IPS-NIHi11 (cell line): ENCODE measurements at places on chromosomes 4 and X.
A peak's percentile ranks its signal among the peaks of the same experiment; 100 is the strongest.

DNA sequence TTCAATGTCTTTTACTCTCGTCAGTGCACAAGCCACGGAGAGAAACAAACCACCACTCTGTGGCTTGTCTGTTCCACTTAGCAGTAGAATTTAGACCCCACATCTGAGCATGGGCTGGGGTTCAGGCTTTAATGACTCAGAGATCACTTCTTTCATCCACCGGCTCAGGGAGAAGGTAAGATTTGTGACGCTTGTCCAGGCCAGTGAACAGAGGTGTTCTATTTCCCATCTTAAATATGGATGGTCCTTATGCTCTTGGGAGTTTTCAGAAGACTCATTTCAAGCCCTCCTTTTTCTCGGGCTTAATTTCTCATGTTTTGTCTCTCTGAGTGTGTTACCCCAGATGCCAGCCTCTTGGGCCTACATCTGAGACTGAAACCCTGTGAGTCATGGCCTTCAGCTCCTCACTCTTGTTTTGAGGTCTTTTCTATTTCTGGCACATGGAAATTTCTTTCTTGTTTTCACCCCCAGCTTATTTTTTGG is 127.4 kb upstream of the SFRP2 start:
- DNase-seq: no peak

DNA sequence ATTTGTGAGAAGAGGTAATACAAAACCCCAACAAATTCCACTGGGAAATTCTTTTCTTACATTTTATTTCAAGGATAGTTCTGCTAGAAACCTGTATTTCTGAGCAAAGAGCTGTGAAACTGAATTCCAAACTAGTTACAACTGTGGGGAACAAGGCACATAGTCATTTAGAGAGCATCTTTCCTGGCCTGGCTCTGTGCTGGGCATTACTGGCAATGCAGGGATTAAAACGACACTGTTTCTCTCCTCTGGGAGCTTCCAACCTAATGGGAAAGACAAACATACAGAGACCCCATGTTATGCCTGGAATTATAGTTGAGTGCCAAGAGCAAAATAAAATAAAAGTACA is 36.5 kb downstream of the SUPT20HL1 start:
- no peak for DNase-seq

GRCh38 chr4:95409127-95409526 is 139.6 kb downstream of the UNC5C start:
- no peak for DNase-seq

GRCh38 chr4:84740057-84740456 is 157.1 kb downstream of the CDS1 start:
- no peak for DNase-seq

GRCh38 chr4:84237008-84237407 is 262.1 kb downstream of the NKX6-1 start:
- no peak for DNase-seq

GRCh38 chrX:15366506-15367352 is 17.5 kb downstream of the VEGFD start:
- DNase-seq: no peak

GRCh38 chr4:54661169-54661568 is 3.4 kb downstream of the KIT start:
- no peak for DNase-seq

- DNase-seq: peak; percentile 40
Measured at GRCh38 chr4:24655971-24656370, 71.6 kb upstream of the DHX15 start.

DNA sequence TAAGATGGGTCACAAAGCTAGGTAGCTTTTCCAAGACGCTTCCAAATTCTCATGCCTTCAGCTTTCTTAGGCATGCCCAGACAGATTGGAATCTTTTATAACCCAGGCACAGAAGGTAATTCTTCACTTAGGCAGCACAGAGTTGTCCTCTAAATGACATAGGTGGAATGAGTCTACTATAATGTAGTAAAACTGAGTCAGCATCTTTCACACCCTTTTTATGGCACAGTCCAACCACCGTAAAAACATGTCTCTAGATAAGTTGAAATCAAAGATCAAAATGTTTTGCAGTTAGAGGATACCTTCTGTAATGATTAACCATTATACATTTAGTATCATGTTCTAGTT is 128.4 kb upstream of the FAT1 start:
- DNase-seq: no peak

GRCh38 chrX:49040376-49040955 is 2.7 kb downstream of the TFE3 start:
- no peak for DNase-seq

- DNase-seq: no peak
Measured at GRCh38 chr4:106264331-106264728, 51.7 kb downstream of the TBCK start.

DNA sequence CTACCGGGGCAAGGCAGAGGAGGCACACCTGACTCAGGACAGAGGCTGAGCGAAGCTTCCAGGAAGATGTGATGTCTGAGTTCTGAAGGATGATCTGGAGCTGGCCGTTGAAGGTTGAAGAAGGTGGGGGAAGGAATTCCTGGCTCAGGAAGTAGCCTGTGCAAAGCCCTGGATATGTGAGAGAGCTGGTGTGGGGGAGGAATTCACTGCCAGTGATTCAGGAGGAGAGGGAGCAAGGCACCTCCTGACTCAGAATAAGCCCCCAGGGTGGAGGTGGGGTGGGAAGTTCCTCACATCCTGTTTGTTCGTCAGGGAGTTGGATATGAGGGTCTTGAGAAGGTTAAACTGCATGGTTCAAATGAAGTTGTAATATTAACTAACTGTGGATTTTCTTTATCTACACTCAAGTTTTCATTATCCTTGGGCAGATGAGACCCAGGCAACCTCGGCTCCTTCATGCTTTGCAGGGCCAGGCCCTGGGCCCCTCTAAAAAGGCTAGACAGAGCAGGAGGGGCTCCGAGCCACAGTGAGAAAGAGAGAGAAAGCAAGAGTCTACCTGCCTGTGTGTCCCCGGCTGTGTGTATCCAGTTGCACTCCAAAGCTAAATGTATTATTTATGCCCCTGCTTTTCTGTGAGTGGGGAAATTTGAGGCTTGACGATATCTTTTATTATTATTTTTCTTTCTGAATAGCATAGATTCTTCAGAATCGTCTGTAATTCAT is 7.1 kb downstream of the NHSL2 start:
- peak; percentile 30 for DNase-seq

DNA sequence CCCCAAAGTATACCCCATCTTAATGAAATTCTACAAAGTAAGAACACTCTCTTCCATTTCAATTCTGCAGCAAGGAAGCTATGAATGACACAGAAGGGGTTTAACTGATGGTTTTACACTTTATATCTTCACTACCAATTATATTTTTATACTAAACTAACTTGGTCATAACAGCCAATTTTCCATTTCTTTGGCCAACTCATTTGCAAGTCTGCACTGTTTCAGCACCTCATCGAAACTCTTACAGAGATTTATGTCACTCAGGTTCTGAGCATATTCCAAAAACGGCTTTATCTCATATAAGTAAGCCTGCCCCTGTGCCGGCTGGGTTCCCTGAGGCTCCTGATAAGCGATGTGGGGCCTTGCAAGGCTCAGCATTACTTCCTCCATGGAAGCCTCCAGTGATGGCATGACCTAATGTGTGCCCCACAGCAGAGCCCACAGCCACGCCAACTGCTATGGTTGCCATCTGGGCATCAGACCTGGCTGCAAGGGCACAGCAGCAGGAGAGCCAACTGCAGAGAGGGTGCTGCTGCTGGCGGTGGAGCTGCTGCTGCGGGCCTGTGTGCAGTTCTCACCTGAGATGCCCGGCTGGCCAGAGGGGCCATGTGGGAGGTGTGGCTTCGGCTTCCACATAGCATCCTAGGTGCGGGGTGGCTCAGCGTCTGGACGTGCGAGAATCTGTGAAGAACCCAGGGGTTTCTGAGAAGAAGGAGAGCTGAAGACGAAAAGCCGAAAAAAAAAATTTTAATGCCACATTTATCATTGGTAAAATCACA is 13.4 kb upstream of the IBSP start:
- DNase-seq: no peak

DNA sequence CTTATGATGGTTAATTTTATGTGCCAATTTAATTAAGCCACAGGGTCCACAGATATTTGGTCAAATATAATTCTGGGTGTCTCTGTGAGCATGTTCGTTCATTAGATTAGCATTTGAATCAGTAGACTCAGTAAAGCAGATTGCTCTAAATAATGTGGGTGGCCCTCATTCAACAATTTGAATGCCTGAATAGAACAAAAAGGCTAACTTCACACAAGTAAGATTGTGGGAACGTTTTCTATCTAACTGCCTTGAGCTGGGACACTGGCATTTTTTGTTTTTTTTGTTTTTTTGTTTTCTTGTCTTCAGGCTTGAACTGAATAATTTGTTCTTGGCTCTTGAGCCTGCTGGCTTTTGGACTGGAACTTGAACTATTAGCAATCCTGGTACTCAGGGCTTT is 292.4 kb upstream of the SPANXN4 start:
- DNase-seq: no peak

GRCh38 chr4:52863324-52863723 is 1.2 kb downstream of the RASL11B start:
- DNase-seq: no peak

DNA sequence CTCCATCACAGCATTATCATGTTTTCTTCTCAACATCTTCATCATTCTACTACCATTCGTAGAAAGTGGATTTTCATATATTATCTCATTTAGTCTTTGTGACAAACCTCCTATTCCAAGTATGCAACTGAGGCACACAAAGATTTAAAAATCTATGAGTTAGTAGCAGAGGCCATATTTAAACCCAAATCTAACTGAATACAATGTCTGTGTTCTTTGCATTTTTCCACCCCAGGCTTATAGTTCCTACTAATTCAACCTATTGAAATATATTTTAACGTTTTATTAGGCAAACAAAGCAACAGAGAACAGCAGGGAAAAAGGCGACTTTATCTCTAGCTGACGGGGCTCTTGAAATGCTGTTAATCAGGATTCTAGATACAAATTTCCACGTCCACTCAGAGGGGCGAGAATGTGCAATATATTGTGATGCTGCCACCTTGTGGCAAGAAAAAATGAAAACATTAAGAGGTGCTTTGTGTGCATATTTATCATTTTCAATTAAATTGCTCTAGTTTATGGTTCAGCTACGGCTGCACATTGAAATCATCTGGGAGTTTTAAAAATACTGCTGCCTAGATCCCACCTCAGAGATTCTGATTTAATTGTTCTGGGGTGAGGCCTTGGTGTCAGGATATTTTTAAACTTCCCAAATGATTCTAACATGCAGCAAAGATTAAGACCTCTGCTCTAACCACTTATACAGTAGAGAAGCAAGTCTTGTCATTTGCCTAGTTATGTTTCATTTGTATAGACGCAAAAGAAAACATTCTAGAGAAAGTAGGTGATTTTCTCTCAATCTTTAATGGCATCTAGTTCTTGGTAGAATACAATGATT is 315.9 kb downstream of the MAPK10 start:
- DNase-seq: peak; percentile 19

DNA sequence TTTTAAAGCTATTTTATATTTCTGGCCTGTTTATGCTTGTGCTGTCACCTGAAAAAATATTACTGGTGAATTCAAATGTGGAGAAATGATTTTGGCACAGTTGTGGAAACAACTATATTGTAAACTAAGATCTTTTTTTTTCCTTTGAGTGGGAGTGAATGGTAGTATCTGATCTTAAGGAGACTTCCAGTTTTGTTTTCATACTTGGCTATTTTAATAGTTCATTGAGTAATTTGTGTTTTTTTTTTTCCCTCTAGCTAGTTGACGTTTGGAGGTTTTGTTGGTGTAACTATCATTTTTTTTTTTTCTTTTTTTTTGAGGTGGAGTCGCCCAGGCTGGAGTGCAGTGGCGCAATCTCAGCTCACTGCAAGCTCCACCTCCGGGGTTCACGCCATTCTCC is 10.5 kb downstream of the STAG2 start:
- no peak for DNase-seq

DNA sequence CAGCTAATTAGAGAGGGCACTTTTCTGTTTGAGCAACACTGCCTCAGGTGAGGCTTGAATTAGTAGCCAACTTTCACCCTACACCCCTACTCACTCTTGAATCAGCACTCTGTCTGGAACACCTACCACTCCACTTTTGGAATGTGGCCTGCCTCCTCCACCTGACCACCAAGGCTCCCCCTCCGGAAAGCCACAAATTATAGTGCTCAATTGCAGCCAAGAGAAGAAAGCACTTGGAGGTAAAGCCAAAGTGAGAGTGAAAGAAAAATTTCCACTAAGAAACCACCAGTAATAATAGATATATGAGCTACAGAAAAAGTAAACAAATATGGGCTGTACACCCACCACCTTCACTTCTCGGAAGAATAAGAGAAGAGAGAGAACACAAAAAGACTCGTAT is 41.1 kb downstream of the PPP3CA start:
- DNase-seq: peak; percentile 16

DNA sequence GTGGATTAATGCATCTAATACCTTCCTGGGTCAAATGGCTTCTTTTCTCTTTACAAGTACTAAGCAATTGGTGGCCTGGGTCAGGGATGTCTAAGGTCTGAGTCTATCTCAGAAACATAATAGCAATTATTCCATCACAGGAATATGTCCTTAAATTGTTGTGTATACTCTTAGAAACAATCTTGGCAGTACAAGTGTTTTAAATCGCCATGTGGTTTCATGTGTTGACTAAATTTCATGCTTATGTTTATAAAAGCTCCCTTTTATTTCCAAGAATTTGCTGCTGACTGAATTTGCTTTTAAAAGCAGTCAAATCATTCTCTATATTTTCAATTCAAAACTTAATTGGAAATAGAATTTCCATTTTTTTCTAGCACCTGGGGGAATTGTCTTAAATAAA is 125.3 kb upstream of the PACRGL start:
- DNase-seq: no peak

- no peak for DNase-seq
Measured at GRCh38 chrX:44060221-44060620, 87.0 kb upstream of the NDP start.

DNA sequence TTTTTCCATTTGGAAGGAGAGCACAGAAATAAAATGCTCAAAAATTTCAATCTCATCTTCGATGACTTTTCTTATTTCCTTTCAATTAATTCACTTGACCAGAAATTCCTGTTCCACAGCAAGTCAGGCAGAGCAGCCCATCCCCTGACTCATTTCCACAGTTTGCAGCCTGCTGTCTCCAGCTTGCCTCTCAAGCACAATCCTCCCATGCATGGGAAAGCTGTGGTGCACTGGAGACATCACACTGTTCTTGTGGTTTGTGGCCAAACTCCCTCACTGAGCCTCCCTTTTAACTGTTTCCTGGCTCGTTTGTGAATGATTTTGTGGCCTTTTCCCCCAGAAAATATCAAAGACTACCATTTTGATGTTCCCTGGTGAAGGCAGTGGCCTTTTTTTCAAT is 114.0 kb upstream of the ENPEP start:
- no peak for DNase-seq

- no peak for DNase-seq
Measured at GRCh38 chrX:15749642-15750610, 11.9 kb downstream of the CA5B start.

GRCh38 chrX:139823806-139824205 is 109.0 kb downstream of the ATP11C start:
- DNase-seq: no peak

GRCh38 chr4:168183717-168184571 is 91.6 kb downstream of the ANXA10 start:
- DNase-seq: peak; percentile 35

DNA sequence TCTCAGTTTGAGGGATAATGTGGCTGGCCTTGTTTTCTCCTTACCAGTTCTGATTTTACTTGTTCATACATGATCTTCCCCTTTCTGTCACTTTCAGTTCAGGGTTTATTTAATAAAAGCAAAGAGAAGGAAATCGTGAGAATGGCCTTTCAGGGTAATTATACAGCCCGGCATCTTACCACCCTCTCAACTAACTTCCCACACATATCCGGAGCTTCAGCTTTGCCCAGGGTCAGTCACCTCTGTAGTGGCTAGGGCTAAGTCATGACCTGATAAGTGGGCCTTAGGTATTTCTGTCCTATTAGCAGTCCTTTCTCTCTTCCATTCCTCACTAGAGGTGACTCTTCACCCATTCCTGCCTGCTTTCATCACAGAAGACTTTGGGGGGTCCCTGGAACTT is 15.8 kb downstream of the TRPC5 start:
- no peak for DNase-seq
